Stimulated activated CD8-positive, alpha-beta memory T cell treated with anti-CD3 and anti-CD28 coated beads, Interleukin-4, amount 100 ng/mL, for 4 hours (primary cell): ENCODE measurements at places on chromosomes 6 and 20.

GRCh38 chr6:20647585-20647984 is 113.3 kb downstream of the CDKAL1 start:
- DNase-seq, result no peak

DNA sequence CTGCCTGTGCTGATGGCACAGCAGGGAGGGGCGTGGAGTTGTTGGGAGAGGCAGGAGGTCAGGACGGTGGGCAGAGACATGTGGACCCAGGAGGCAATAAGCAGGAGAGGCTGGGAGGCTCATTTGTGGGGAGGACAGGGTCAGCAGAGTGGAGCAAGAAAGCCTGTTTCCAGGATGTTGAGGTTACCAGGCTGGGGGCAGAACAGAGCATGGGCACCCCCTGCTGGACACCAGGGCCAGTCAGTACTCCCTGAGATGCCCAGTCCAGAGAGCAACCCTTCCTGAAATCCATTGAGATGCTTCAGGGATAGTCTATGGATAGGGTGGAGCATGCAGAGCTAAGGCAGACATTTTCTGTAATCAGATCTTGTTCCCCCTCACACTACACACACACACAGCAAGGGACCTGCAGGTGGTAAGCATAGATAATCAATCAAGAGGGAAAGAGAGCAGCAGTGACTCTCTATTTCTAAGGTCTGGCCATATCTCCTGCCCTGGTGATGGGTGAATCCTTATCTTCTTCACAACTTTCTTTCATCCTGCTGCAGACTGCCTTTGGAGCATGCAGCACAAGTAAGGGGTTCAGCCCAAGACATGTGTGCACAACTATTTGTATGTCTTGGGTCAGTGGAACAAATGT is 41.7 kb downstream of the MOCS1 start:
- no peak for DNase-seq

DNA sequence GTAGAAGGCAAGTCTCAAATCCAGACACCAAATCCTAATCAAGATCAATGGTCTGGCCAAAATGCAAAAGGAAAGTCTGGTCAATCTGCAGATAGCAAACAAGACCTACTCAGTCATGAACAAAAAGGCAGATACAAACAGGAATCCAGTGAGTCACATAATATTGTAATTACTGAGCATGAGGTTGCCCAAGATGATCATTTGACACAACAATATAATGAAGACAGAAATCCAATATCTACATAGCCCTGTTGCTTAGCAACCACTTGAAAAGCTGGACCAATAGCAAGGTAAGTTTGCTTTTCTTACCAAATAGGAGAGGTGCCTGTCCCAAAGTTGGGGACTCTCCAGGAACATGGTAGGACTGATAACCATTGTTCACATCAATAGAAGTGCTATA is 2.0 kb downstream of the SEMG2 start:
- no peak for DNase-seq

DNA sequence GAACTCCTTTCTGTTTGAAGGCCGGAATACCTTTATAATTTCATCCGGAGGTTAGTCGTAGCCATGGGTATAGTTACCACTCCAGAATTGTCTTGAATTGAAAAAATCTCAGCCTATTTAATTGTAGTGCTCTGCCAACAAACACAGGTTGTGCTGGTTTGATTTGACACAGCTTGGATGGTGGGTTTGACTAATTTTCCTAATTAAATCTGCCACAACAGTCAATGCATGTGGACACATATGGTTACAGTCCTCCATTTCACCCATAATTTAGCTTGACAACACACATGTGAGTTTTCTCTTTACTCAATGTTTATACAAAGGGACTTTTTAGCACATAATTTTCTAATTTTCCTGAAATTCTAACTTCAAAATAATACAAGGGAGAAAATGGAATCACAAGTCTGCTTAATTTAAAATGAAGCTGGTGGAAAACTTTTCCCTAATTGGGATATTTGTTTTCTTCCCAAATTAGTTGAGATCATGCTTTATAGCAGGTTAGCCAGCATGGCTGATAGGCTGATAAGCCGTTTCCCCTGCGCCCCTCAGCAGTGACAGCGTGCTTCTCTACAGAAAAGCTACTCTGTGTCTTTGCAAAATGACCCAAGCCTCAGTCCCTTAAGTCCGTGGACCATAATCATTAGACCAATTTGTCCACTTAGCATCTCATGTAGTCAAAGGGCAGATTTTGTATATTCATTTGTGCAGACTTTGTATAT is 463.5 kb upstream of the FLRT3 start:
- no peak for DNase-seq

DNA sequence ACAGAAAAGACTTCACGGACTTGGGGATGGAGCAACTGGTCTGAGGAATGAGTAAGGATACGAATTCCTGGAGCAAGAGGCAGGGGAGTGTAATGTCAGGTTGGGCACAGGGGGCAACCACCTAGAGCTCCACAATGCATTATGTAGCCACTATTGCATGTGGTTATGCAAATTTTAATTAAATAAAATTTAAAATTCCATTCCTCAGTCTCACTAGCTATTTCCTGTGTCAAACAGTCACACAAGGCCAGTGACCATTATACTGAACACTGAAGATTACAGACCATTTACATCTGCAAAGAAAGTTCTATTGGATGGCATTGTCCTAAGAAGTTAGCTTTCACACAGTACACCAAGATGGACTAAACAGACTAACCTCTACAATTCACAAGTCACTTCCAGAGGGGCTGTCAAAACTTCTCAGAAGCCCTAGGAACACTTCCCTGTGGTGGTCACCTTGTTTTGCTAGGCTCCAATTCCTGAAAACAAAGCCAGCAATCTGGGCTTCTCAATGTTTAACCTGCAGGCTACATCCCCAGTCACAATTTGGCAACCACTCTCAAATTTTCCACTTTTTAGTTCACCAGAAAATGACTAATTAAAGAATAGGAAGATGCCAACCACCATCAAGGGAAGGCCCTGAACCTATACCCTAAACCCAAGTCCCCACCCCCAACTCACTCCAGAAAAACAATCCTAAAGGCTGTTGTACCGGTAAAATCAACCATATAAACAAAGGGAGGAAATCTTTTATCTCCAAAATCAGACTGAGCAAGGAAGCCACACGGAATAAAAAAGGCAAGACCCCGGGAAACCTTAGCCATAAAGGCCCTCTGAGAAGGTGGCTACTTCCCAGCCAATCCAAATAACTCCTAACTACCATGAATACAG is 34.2 kb upstream of the C20orf203 start:
- no peak for DNase-seq

- no peak for DNase-seq
These were observed 58.7 kb upstream of the SULF2 start for GRCh38 chr20:47843886-47844567.

DNA sequence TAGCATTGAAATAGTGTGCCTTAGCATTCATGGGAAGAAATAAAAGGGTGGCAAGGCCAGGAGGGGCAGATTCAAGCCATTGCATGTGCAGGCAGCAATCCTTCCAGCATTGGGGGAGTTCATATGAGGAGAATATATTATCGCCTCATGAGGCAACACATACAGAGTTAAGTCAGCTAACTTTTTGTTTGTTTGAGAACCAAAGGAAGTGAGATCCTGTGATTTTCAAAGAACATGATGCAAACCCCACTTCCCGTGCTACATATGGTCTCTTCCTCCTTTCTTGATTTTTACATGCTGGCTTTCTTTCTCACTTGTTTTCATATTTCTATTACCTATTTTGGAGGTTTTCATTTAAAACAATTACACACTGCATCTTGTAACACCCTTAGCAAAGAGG is 579.7 kb upstream of the ARID1B start:
- no peak for DNase-seq

DNA sequence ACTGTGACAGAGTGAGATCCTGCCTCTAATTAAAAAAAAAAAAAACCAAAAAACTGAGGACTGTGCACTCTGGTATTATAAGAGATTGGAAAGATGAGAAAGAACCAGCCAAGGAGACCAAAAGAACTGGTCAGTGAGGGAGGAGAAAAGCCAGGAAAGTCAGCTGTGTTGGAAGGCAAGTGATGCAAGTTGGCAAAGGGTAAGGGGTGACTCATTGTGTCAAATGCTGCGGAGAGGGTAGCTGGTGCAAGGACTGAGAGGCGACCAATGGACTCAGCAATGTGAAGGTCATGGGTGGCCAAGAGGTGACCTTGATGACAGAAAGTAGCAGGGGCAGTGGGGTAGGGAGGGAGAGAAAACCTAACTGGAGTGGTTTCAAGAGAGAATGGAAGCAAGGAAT is 27.4 kb upstream of the LRRN4 start:
- DNase-seq, result no peak

- no peak for DNase-seq
These were observed 6.8 kb upstream of the RBL1 start for GRCh38 chr20:37102571-37102970.

- no peak for DNase-seq
These were observed 222.8 kb upstream of the RUNX2 start for GRCh38 chr6:45105170-45105820.

DNA sequence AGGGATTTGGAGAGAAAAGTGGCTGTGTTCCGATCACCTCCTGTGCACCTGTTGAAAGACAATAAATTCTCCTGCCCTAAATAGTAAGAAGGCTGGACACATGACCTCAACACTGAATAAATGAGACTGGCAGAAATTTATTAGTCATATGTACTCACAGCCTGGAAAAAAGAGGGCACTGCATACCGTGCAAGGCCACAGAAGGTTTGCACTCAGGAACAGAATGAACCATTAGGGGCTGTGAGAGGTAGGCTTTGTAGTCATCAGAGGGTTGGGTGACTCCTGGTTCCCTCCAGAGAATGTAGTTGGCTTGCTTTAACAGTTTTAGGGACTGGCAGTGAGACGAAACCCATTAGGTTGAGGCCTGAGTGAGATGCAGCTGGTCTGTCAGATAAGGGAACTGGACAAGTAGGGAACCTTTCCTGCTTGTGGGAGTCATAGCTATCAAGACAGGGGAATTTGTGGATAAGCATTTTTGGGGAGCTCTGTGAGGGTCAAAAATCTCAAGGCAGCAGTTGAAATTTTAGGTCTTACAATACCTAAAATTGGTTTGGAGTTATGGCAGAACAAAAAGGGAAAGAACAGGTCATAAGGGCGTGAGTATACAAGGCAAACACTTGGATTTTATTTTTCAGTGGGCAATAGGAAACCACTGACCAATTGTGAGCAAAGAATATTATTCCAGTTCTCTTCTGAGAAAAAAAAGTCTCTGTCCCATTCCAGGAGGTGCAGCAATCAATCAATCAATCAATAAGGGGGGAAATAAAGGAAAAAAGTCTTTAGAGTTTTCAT is 67.9 kb upstream of the BTN3A2 start:
- no peak for DNase-seq

DNA sequence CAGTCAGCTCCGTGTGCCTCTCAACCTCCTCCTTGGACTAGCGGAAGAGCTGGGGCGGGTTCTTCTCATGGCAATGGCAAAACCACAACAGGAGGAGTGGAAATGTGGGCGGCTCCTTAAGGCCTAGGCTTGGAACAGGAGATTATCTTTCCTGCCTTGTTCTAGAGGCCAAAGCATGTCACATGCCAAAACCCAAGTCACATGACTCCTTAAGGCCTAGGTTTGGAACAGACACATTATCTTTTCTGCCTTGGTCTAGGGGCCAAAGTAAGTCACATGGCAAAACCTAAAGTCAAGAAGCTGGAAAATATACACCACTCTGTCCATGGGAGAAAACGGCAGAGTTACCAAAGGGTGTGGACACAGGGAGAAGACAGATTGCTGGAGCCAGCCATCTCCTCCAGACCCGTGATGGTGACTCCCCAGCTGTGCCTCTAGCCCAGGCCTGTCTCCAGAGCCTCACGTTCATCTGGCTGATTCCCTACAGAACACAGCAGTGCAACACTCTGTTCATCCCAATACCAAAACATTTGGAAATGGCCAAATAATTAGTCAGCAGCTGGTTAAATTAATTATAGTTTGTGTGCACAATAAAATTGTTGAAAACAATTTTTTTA is 34.2 kb downstream of the ANKRD60 start:
- DNase-seq, result no peak

GRCh38 chr6:6004390-6004995 is 2.2 kb downstream of the NRN1 start:
- no peak for DNase-seq
